ENCODE measurements at places on chromosomes 13 and 19.
A peak's percentile ranks its signal among the peaks of the same experiment; 100 is the strongest.

- DNase-seq = no peak
Measured at GRCh38 chr13:41905600-41906254, 55.2 kb downstream of the VWA8 start.

DNA sequence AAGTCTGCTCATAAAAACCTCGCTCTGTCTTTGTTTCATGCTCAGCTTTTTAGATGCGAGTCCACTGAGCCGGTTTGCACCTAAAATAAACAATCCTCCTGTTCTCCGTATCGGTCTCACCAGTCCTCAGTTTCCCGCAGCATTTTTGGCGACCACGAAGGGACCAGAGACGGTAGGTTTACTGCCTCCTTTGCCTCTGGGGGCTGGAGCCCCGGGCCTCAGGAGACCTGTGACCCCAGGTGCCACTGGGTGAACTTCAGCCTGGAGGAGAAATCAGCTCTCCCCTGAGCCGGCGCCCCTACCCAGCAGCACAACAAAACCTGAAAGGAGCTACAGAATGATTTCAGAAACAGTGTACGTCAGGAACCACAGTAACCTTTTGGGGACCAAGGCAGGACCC is 8.1 kb downstream of the SIGLEC11 start:
- no peak for DNase-seq

DNA sequence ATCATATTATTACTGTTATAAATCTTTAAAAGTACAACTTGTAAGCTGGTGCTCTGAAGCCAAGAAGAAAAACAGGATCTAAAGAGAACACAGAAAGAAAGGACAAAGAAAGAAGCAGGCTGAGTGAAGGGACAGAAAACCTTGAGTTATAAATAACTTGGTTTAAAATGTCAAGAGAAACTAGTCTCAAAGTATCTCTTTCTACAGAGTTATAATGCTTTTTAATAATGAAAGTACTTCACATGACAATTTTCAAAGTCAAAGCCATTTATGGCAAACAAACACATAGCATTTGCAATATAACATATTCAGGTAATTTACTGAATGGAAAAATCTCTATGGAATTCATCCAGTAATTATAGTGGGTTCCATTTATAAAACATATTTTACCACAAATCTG is 33.4 kb downstream of the CAB39L start:
- DNase-seq = no peak

DNA sequence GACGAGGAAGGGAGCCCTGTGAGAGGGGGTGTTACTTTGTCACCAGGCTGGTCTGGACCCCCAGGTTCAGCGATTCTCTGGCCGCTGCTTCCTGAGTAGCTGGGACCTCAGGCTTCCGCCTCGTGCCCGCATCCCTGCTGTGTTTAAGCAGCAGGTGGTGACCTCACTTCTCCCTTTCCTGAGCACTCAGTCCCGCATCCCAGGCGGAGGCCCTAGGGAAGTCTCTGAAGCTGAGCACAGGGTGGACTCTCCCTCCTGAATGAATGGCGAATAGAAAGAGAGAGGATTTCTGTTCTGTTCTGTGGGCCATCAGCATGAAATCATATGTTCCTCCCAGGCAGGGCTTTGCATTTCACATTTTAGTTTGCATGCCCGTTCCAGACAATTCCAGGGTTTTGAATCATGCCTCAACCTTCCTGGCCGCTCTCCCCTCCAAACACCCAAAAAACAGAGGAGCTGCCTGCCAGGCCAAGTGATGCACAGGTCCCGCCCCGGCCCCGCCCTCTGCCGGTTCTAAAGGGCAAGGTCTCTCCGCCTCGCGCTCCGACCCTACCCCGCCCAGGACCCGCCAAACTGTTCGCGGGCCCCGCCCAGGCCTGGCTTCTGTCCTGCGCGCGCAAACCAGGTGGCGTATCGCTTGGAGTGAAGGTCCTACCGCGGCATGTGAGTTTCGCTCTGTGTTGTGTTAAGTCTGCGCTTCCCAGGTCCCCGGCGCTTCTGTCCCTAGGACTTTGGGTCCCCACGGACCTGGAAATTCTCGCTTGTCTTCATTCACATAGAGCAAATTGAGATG is 35.1 kb upstream of the ZNF808 start:
- peak; percentile 3 for DNase-seq

DNA sequence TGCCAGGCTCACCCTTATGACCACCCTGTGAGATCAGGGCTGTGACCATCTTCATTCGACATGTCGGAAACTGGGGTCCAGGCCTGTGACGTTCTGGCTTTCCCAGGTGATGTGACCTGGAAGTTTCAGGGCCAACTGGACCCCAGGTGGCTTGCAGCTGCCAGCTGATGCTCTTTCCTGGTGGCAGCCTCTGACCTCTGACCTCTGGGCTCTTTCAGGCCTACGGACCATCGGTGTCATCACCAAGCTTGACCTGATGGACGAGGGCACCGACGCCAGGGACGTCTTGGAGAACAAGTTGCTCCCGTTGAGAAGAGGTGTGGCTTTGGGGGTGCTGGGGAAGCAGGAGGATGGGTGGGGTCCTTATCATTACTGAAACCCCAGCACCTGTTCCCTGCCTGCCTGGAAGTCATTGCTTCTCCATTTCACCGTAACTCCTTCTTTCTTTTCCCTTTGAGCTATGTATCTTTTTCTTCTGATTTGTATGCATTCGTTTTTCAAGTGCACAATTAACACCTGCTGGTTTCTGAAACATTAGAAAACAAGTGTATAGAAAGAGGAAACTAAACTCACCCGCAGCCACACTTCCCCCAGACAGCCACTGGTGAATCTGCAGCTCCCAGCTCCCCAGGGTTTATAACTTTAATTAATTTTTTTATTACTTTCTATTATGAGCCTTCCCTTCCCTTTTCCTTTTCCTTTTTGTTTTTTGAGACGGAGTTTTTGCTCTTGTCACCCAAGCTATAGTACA is 58.9 kb downstream of the TMED1 start:
- DNase-seq = no peak

GRCh38 chr19:42003506-42004294 is 9.7 kb upstream of the ATP1A3 start:
- no peak for DNase-seq

DNA sequence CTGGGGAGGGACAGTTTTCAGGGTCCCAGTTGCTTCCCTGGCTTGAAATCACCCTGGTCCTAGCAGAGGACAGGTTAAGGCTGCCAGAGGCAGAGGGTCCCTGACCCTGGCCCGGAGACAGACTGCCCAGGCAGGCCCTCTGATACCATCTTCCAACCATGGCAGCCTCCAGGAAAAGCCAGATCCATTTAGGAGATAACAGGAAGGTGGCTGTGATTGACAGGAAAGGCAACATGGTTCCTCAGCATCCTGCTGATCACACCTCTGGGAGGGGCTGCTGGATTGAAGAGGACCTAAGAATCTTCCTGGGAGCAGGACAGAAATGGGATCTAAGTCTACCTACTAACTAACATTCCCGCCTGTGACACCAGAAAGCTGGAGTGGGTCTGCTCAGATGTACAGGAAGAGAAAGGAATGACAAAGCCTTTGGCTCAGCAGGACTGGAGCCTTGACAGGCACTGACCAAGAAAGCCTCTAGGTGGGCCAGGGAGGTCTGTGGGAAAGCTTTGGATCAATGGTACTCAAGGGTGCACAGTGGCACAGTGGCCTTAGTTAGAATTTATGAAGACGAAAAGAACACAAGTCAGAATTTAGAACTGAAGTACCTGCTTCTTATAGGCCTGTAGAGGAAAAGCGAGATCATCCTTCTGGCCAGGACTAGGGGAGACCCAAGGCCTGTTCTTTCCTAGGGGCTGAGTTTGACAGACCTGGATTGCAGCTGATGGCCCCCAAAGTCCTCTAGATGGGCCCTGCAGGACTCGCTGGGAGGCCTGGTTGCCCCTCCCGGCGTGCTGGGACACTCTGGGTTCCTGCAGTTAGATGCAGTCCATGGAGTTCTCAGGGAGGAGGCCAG is 2.3 kb upstream of the PRKACA start:
- no peak for DNase-seq

DNA sequence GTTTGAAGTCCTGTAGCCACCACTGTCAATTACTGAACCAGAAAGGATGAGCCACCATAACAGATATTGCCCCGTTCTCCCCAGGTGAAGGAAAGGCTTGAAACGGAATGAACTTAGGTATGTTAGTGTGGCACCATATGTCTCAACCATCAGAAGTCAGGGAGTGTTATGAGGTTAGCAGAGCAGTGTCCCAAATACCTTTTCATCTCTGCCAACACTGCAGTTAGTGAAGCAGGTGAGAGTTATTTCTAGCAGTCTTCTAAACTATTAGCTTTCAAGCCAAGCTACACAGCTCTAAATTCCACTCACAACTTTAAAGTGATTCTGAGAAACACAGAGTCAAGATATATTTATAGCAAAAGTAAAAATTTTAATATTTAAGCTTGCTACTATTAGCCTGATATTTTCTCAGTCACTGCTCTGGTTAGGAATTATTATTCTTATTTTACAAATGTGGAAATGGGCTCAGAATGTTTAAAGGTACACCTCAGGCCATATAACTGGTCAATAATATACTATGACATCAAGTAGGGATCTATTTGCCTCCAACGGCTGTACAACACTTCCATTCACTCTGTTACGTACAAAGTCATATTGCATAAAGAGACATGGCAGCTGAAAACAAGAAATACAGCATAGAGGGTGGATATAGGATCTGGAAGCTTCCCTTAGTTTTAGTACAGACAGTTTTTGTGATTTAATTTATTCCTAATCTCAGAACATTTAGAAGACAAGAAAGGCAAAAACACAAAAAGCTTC is 1527.1 kb upstream of the PRR20A start:
- no peak for DNase-seq

- no peak for DNase-seq
Measured at GRCh38 chr13:96780105-96780504, 214.2 kb downstream of the OXGR1 start.

GRCh38 chr19:40571831-40572495 is 4.7 kb upstream of the SHKBP1 start:
- DNase-seq = no peak

- DNase-seq = peak; percentile 56
Measured at GRCh38 chr19:7888145-7888825, at the start of gene LRRC8E. LRRC8E (plus strand) TSS chr19:7888510; CDS start chr19:7895604, 7,094 bp downstream.

DNA sequence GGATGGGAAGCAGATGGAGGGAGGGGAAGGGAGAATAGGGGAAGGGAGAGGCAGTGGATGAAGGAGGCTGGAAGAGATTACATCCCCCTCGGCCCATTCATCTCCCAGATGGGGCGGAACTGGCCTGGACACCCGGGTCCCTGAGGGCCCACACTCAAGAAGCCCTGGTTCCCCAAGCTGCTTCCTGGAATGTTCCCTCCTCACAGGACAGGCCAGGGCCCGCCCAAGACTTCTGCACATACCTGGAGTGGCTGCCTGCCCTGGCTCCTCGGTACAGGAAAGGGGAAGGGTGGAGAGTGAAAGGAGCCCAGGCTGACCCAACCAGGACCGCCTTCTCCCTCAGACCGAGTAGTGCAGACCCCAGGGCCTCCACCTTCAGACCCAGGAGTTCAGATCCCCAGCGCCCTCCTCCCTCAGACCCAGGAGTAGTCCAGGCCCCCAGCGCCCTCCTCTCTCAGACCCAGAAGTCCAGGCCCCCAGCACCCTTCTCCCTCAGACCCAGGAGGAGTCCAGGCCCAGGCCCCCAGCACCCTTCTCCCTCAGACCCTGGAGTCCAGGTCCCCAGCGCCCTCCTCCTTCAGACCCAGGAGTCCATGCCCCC is 489 bp downstream of the NTF4 start:
- DNase-seq = no peak

- DNase-seq = no peak
Measured at GRCh38 chr13:48006396-48006795, 5.3 kb upstream of the SUCLA2 start.

DNA sequence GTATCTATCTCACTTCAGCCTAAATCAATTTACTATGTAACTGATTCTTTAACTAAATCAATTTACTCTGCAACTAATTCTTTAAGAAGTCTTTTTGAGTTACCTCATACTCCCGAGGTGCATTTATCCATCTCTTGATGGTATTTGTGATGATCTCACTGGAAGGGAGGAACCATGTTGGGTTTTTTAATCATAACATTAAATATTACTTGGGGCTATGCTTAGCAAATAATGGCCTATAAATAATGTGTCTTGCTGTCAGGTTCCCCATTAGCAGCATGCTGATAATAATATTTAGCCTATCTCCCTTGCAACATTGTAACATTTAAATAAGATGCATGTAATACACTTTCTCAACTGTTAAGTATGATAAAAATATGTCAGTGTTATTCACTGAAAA is 411.3 kb downstream of the SLITRK1 start:
- DNase-seq = no peak

DNA sequence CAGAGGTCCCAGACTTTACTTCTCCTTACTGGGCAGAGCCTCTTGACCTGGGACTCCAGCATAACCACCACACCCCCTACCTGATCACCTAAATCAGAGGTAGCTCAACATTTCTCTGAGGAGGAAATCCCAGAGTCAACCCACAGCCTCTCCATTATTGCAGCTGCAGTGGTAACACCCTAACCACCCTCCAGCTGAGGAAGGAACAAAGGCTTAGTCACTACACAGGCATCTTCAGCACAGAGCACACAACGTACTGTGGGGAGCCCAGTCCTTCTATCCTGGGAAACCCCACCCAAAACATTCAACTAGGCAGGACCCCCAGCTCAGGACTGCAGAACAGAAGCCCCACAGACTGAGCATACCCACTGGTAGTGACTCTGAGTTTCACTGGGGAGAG is 824.7 kb upstream of the SLITRK5 start:
- no peak for DNase-seq

DNA sequence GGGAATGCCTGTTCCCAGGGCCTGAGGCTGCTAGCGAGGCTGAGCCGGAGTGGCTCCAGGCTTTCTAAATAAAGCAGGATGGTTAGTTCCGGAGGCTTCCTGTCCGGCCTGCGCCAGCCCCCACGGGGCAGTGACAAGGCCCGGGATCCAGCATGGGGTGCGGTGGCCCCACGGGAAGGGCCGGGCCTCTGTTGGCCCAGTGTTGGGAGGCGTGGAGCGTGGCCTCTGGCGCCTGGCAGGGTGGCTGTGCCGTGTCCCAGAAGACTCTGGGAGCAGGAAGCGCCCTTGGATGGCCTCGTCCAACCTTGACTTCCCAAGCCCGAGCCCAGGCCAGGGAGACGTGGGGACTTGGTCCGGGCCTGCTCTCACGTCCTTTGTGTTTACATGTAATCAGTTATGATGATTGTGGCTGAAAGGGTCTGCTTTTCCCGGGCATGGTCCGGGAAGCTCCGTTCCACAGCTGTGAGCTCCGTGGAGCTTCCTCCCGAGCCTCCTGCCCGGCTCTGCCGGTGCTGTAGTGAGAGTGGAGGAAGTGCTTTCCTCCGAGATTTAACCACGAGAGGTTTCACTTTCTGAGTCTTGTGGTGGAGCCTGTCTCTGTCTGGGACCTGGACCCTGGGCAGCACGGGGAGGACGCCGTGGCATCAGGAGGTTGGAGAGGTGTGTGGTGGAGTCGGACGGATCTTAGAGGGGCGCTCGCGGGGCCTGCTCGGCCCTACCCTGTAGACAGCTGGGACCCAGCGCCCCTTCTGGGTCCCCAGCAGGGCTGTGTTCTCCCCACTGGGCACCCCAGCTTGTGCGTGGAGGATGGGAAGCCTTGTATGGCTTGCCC is 4.6 kb downstream of the GNA11 start:
- DNase-seq = no peak

GRCh38 chr19:27745978-27746542 is 1466.9 kb downstream of the UQCRFS1 start:
- no peak for DNase-seq

GRCh38 chr13:32075170-32075851 is 43.7 kb downstream of the FRY start:
- no peak for DNase-seq

All from activated T-cell treated with anti-CD3 and anti-CD28 coated beads for 48 hours (primary cell).